ENCODE measurements at places on chromosomes 6 and 20.

GRCh38 chr6:164749221-164750064, 560.0 kb downstream of the C6orf118 start:
- DNase-seq: peak; percentile 82

GRCh38 chr6:19127081-19127480, 710.1 kb upstream of the ID4 start:
- no peak for DNase-seq

DNA sequence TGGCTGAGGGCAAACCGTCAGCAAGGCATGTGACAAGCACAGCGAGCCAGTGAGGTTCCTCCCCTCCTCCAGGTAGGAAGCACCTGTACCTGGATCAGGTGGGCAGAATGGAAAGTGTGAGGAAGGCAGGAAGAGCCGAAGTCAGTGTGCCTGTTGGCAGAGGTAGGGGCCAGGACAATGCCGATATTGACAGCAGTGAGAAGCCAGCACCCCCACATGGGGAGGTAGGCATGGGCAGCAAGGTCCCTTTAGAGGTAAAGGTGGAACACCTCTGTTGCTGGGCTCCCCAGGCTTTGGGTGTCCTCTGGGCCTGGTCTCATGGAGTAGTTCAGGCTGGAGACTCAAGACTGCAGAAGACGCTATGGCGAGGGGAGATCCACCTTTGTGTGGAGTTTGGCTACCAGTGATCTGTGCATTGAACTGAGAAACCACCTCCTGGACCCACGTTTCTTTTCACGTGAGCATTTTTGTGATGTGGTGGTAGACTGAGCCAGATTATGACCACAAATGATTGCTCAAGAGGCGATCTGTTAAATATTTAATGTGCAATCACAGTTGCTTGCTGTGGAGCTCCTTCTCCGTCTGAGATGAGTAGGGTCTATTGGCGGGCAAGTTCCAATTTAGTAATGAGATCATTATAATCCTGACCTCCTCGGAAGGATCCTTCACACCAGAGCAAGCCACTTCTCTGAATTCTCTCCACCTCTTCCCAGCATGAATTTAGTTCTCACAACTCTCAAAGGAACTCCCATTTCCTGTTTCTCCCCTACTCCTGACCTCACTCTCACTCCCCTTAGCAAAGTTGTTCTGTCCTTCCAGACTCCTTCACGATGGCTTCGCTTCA, 174.8 kb downstream of the CDH26 start:
- no peak for DNase-seq

GRCh38 chr6:160160929-160161646, 39.5 kb downstream of the SLC22A1 start:
- no peak for DNase-seq

- DNase-seq: no peak
Measured at GRCh38 chr6:63634630-63635029, 972 bp upstream of the PHF3 start.

DNA sequence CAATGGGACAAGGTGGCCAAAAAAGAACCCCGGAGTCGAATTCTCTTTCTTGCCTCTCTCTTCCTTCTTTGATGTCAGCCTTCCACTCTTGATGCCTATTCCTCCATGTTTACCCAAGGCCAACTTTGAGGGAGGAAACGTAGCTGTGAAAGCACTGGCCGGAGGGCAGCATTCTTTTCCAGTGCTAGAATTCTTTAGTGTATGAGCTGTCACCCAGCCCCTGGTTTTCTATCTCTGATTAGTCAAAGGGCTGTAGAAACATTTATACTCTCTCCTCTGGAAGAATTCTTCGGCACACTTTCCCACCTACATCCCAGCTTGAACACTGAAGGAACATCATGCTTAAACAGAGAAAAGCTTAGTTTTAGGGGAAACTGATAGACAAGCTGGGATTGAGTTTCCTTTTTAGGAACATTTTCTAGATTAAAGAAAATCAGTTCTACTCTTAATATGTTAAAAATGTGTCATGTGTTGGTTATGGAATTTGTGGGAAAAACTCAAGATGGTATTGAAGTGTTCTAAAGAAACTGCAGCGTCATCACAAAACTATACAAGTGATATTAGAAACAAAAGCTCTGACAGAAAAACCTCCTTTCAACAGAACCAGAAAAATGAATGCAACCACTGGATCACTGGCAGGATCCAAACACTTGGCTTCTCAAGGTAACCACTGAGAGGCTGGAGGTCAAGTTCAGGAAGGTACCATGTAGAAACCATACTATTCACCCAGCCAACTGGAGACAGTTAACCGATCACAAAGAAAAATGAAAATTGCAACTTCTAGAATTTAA, 20.7 kb upstream of the UTRN start:
- no peak for DNase-seq

- DNase-seq: no peak
Measured at GRCh38 chr20:51434580-51435247, 107.8 kb downstream of the NFATC2 start.

GRCh38 chr6:6943421-6943820, 164.3 kb upstream of the RREB1 start:
- peak; percentile 48 for DNase-seq

DNA sequence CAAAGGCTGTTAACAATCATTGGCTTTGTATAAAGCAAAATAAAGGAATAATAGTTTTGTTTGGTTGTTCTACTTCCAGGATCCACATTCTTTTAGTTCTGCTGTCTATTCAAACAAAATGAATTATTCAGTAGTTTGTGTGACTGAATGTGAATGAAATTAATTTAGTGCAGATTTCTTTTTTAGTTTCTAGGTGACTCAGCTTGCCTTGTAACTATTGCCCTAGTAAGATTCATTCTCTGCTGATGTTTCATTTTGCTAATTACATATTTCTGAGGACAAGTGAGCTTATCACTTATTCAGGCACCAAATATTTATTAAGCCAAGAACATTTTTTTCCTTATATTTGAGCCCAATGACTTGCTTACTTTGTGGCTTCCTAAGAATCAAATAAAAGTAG, 46.5 kb upstream of the RIPOR2 start:
- DNase-seq: no peak

- DNase-seq: no peak
Measured at GRCh38 chr20:5008759-5009158, 7.4 kb upstream of the SLC23A2 start.

- DNase-seq: no peak
Measured at GRCh38 chr6:149057464-149057840, 260.1 kb upstream of the TAB2 start.

GRCh38 chr6:31057426-31058003, 47.2 kb downstream of the MUC22 start:
- DNase-seq: no peak

- DNase-seq: no peak
Measured at GRCh38 chr6:157108923-157109322, 214.4 kb downstream of the TMEM242 start.

- no peak for DNase-seq
Measured at GRCh38 chr6:10725044-10725443, 2.2 kb downstream of the TMEM14C start.

DNA sequence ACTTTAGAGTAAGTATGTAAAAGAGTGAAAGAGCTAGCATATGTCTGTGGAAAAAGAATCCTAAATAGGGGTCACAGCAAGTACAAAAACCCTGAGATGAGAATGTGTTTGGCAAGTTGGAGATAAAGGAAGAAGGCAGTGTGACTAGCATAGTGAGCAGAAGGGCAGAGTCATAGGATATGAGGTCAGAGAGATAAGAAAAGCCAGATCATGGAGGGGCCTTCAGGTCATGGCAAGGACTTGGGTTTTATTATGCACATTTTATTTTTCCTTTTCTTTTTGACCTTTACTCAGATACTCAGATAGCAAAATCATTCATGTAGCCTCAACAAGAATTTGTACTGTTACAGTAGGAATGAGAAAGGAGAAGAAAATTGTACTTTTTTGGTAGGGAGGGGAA, 138.0 kb downstream of the GJA1 start:
- no peak for DNase-seq

- DNase-seq: no peak
Measured at GRCh38 chr6:13671548-13672127, 40.0 kb downstream of the RANBP9 start.

- DNase-seq: no peak
Measured at GRCh38 chr6:104409913-104410312, 449.8 kb downstream of the HACE1 start.

DNA sequence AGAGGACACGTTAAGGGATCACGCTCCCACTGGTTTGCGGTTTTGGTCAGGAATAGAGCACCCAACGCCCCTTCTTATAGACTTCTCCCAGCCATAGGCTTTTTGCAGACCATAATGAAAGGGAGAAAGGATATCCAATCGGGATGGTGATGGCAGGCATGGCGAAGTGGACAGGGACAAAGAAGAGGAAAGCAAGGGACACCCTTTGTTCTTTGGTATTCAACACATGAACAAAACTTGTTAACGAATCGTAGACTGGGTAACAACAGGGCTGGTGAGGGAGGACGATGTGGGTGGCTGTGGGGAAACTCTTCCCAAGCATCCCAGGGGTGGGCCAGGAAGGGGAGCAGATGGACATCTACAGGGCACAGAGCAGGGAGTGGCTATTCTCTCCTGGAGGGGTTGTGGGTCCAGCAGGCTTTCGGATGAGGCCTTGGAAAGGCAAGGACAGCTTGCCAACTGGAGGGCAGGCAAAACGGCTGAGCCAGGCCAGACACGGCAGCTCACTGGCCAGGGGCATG, 1.4 kb upstream of the HSP90AB1 start:
- no peak for DNase-seq

- DNase-seq: no peak
Measured at GRCh38 chr20:60463798-60464197, 505.6 kb downstream of the CDH26 start.

GRCh38 chr20:13221673-13222318, 722 bp downstream of the ISM1 start:
- DNase-seq: peak; percentile 71

- DNase-seq: no peak
Measured at GRCh38 chr6:40804905-40805304, 217.7 kb upstream of the LRFN2 start.

- peak; percentile 69 for DNase-seq
Measured at GRCh38 chr6:163427498-163428254, 13.2 kb downstream of the QKI start.

GRCh38 chr20:37543828-37544227, 16.2 kb upstream of the BLCAP start:
- peak; percentile 3 for DNase-seq

GRCh38 chr6:106094261-106094963, 8.3 kb downstream of the PRDM1 start:
- no peak for DNase-seq

GRCh38 chr6:6699741-6700367, 111.3 kb downstream of the LY86 start:
- DNase-seq: peak; percentile 96

- no peak for DNase-seq
Measured at GRCh38 chr20:58665606-58666005, 14.5 kb downstream of the STX16 start.

DNA sequence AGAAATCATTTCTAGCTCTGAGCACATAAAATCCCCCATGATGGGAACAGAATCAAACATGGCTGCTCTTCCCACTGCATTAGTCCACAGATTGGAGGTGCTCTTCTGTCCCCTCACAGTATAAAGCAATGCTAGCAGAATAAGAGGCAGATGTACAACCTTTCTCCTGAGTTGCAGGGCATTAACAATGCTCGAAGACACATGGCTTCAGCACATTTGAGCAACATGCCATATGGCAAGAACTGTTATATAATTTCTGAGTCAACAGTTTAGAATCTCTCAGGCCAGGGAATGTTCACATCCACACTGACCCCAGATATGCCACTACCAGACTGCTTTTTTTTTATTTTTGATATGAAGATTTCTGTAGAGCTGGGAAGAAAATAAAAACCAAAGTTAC, 119.6 kb downstream of the KIF13A start:
- DNase-seq: no peak

DNA sequence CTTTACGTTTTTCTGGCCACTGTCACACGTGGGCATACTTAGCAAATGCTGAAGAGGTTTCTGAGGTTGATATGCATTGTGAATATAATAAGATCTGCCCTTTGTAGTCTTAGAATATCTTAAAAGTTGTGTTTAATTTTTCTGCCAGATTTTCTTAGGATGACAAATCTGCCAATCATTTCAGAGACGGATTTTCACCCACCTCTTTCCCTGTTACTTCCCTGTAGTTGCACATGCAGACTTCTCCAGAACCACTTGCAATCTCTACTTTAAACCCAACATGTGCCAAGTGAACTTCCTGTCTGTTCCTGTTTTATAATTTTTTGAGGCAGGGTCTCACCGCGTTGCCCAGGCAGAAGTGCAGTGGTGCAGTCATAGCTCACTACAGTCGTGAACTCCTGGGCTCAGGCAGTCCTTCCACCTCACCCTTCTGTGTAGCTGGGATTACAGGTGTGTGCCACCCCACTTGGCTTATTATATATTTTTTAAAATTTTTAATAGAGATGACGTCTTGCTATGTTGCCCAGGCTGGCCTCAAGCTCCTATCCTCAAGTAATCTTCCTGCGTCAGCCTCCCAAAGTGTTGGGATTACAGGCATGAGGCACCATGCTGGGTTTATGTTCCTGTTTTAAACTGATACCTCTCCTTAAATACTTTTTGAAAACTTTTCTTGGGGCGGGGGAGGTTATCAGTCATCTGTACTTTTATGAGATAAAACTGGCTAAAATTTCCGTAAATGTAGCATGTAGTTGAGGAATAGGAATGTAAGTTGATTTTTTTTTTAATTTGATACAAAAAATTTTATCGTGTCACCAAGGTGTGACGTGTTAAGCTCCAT, 2.7 kb downstream of the IGF2R start:
- DNase-seq: no peak

GRCh38 chr6:93417421-93418013, 1.8 kb downstream of the EPHA7 start:
- DNase-seq: peak; percentile 79

GRCh38 chr20:62791301-62792181, 4.7 kb upstream of the MRGBP start:
- peak; percentile 89 for DNase-seq

DNA sequence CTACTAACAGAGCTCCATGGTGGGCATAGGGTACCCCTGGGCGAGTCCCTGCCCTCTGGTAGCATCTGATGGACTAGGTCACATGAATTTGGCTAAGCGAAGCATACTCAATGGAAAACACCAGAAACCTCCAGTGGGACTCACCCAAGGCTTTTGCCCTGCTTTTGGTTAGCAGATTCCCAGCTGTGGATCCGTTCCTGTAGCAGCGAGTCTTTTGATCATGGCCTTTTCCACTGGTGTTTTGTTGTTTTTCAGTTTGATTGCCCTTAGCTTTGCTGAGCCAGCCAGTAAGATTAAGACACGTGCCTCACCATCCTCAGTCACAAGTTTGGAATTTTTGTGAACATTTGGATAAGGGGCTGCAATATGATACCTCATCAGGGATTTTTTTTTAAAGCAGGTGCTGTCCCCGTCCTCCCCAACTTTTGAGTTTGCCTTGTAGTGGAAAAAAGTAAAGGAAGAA, 8.0 kb downstream of the TNFAIP3 start:
- no peak for DNase-seq

GRCh38 chr6:16761471-16762267, 409 bp upstream of the ATXN1 start:
- peak; percentile 76 for DNase-seq

GRCh38 chr6:89356642-89357170, 4.2 kb upstream of the UBE2J1 start:
- no peak for DNase-seq

- no peak for DNase-seq
Measured at GRCh38 chr6:27755768-27756167, 156.4 kb downstream of the OR2B2 start.

All from NCI-H1105 treated with DMSO at 0.1 percent for 48 hours (cell line).